ENCODE measurements at places on chromosomes 4 and X.

GRCh38 chr4:26355392-26356052 lies 34.7 kb downstream of the RBPJ start:
- no peak for DNase-seq

DNA sequence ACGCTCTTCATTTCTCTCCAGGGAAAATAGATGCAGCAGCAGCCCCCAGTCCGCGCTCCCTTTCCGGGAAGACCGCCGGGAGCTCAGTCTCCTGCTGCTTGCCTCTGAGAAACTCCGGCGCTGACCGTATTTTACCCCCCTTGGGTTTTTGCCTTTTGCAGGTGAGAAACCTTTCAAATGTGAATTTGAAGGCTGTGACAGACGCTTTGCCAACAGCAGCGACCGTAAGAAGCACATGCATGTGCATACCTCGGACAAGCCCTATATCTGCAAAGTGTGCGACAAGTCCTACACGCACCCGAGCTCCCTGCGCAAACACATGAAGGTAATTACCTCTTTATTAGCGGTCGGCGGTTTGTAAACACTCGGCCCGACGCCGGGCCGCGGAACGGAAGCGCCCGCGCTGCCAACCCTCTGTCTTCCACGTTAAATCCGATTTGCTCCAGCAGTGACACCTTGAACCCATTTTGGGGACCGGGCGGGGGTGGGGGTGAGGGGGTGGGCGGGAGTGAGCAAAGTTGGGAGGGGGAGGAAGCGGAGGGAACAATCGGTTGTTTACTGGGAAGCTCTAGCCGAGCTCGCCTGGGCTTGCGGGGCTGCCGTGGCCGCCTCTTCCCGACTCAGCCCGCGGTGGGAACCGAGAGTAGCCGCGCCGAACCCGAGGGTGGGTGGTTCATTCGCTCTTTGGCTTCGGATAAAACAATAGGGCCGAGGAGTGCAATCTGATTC lies 3.0 kb downstream of the ZIC3 start:
- peak; percentile 16 for DNase-seq

DNA sequence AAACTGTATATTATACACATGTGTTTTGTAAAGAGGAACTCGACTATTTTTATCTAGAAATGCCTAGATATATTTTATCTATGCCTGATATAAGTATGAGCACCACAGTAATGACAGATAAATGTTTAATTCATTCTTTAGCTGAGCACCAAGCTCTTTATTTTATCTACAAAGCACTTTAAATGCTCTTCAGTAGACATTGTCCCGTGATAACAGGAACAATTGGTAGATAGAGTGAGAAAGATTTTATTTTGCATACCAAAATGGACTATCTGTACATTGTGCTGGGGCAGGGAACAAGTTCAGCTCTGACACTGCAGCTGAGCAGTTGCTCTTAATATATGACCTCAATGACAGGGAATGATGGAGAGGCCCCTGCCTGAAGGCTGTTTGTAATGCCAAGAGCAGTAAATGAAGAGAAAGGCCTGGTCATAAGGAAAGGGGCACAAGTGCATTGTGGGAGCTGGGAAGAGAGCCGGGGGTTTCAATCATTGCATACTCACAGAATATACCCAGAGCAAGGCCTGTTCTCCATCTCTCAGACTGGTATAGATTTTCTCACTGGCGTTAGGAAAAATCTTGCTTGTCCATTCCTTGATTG lies 57.3 kb downstream of the SEPTIN11 start:
- DNase-seq, result no peak

DNA sequence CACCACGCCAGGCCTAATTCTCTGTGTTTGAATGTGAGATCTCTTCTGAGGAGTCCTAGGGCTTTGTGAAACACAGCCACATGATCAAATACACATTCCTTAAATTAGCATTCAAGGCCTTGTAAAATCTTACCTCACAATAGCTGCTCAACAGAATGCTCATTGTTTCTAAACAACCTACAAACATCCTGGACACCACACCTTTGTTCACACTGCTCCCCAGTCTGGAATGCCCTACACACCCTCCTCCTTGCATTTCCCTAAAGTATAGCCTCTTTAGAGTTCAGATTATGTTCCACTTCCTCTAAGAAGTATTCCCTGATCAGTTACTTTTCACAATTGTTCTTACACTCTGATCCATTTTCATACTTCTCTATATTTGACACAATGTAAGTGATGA lies 110.6 kb downstream of the AGTR2 start:
- DNase-seq, result no peak

DNA sequence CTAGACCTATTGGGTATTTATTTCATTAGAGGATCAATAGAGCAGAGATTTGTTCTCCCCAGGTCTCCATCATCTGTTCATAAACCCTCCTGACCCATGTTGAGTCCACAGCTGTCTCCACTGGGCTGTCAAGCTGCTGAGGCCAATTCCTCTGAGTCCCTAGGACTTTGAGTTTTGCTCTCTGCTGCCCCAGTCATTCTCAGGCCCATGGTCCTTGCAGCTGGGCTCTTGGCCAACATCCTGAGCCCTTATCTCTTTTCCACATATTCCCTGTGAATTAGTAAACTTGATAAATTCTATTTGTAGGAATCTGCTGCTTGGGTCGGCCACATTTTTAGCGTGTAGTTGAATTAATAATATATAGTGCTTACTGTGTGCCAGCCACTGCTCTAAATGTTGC lies 41.9 kb downstream of the FHL1 start:
- DNase-seq, result no peak

DNA sequence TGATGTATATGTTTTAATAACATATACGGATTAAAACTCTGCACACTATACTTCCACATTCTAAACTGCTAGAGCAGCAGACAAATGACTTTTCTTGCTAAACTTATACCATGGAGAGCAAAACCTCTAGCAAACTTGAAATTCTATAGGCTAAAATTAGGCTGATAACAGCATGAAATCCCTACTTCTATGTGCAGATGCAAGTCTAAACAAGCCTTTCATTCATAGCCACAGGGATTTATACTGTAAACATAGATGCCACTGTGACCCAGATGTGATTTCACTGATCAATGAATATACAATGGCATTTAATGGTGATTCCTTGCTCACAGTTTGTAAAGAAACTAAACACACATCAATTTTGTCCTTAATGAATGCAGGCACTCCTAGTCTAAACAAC lies 151.0 kb downstream of the ANTXR2 start:
- DNase-seq, result peak; percentile 0

DNA sequence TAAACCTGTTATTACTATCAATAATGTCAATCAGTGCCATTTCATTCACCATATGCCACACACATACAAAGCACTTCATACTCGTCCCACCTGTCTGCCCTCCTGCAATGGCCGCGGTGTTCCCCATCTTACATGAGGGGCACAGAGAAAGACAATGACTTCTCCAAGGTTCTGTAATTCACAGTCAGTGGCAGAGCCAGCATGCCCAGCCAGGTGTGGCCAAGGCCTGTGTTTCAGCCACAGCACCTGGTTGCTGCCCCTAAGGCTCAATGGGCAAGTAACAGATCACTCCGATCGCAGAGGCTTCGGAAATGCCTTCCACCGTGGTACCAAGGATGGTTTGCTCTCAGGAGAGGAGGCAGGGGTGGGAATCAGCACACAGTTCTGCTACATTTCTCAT lies 10.9 kb downstream of the AFAP1 start:
- DNase-seq, result no peak

GRCh38 chrX:76428243-76429130 lies 977 bp downstream of the MAGEE1 start:
- DNase-seq, result peak; percentile 25

DNA sequence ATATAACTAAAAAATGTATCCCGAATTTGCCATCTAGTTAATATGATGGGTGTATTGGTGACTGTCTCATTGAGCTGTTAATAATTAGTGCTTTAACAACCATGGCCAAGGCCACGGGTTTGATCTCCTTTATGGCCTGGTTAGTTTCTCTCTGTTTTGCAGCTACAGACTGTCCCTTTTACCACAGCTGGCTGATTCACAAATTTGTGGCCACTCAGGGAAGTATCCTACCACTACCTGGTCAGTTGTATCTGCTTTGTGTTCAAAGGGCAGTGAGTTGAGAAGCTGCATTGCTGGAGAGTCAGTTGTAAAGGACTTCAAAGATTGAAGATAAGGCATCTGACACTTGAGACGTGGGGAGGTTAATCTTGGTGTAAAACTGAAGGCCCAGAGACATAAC lies 219.1 kb upstream of the BMP3 start:
- no peak for DNase-seq

GRCh38 chr4:12723849-12724447 lies 760.2 kb downstream of the RAB28 start:
- no peak for DNase-seq

DNA sequence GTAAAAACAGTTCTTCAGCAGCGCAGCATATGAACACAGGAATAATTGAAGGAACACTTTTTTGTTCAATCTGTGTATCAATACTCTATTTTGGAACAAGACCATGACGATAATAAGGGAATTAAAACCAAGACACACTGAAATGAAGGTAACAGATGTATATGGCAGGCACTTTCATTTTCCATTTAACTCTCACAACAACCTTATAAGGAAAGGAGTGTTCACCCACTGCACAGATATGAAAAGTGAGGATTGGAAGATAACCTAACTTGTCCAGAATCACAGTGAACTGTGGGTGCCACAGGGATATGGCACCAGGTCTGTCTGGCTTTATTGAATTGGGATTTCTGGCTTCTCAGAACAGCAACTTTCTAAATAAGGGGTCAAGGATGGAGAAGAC lies 153.3 kb downstream of the MID1IP1 start:
- no peak for DNase-seq

- DNase-seq, result peak; percentile 27
These were observed 983.4 kb upstream of the ADGRL3 start for GRCh38 chr4:60216752-60217151.

- DNase-seq, result no peak
These were observed 3.2 kb upstream of the UGT2B7 start for GRCh38 chr4:69092980-69093568.

DNA sequence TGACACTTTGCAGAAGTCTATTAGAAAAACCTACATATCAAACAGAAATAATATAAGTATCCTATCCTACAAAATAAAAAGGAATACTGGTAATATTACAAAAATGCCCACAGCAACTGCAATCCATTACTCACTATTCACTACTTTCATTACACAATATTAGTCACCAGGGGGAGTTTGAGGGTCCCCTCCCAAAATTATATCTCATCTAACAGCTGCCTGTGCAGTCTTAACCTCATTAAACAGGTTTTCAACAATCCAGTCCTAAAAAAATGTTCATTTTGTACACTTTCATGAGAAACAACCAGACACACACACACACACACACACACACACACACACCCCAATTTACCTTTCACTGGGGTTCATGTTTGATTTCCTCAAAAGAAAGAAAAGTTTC lies 2.9 kb downstream of the CLOCK start:
- peak; percentile 19 for DNase-seq

DNA sequence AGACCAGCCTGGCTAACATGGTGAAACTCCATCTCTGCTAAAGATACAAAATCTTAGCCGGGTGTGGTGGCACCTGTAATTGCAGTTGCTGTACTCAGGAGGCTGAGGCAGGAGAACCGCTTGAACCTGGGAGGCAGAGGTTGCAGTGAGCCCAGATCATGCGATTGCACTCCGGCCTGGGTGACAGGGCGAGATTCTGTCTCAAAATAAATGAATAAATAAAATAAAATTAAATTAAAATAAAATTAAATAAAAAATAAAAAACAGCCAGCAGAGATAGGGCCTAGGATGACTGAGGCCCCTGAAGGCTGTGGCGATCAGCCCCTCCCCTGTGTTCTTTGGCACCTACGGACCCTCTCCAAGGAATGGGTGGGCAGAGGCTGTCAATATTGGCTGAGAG lies 22.8 kb upstream of the IL3RA start:
- DNase-seq, result no peak

DNA sequence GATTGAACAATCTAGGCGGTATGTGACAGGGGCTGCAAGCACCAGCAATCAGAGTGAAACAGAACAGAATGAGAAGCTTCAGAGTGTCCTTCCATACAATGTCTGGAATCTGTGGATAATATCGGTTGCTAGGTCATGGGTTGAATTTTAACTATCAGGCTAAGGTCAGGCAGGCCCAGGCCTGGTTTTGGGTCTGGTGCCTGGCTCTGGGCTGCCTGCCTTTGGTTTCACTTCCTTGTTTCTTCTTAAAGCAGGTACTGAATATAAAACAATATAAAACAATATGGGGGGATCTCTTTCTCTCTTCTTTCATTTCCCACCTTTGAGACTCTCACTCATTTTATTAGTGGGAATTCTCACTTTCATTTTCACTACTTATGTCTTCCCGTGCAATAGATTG lies 962.0 kb downstream of the CCSER1 start:
- no peak for DNase-seq

GRCh38 chrX:12292996-12293765 lies 154.9 kb downstream of the FRMPD4 start:
- no peak for DNase-seq

DNA sequence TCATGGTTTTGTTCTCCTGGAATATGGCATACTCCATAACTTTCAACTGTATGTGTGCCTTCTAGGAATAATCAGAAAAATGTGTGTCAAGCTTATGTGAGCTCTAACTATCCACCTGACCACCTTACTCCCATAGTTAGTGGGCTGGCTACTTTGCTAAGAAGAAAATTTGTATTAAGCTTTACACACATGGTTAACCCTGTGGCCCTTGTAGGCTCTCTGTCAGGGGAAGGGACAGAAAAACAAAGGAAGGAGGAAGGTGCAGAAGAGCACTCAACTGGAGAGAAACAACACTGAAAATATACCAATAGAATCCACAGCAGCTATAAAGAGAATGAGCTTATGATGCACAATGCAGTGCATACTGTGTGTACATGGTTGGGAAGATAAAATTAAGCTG lies 84.6 kb downstream of the PPP3CA start:
- no peak for DNase-seq

DNA sequence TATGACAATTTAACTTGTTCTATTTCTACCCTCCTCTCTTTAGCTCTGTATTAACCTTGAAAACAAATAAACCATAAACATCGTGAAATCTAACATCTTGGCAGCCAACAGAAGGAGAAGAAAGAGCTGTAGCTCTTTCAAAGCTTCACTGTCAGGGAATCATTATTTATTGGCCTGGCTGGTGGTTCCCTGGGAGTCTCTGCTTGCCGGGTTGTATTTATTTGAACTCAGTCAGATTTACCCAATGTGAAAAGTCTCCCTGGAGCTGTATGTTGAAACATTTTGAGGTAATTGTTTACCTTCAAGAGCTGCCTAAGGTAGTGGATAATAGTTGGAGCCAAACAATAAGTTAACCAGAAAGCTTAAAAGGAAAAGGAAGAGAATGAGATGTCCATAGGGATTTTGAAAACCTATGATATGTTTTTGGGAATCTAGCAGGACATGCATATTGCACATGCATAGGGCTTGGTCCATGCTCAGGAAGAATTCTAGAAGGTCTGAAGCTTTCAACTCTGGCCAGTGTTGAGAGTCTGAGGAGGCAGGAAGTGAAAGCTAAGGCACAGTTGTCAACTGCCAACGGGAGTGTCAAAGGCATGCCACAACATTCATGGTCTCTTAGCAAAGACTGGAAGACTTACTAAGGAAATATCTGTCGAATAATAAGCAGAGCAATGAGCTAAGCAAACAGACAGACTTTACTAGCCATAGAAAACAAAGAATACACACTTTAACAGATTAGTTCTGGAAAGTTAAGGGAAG lies 621.6 kb downstream of the PCDH7 start:
- no peak for DNase-seq

- DNase-seq, result no peak
These were observed 69.9 kb downstream of the USP38 start for GRCh38 chr4:143254491-143255226.

All from NCI-H82 (cell line).